Transverse colon (tissue), 4 donors: ENCODE measurements at places on chromosomes 7 and 10.

GRCh38 chr7:31410265-31410664 is 69.7 kb upstream of the NEUROD6 start:
- DNase-seq = no peak

DNA sequence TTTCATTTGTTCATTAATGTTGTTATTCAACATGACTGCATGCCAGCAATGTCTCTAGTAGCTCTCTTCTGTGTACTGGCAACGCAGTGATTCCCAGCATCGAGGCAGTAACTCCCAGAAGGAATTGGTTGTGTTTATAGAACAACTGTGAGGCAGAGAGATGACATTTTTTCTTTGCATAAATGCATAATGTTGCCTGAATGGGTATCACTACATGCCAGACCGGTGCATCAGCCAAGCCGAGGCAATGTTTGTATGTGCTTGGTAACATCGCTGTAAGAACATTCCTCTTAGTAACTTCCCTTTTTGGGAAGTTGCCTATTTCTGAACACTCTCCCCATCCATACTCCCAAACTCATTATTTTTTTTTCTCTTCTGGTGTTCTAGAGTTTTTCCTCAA is 182.9 kb downstream of the HTR7 start:
- peak; percentile 8 for DNase-seq

DNA sequence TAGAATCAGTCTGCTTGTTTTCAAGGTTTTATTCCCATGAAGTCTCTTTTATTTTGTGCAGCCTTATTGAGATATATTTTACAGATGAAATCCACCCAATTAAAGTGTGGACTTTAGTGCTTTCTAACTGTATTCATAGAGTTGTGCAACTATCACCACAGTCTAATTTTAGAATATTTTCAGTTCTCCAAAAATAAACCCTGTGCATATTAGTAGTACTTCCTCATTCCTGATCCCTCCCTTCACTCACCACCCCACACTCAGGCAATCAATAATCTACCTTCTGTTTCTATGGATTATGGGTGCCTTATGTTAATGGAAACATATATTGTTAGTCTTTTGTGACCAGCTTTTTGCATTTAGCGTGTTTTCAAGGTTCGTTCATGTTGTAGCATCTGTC is 185.7 kb upstream of the TMEM72 start:
- DNase-seq = no peak

DNA sequence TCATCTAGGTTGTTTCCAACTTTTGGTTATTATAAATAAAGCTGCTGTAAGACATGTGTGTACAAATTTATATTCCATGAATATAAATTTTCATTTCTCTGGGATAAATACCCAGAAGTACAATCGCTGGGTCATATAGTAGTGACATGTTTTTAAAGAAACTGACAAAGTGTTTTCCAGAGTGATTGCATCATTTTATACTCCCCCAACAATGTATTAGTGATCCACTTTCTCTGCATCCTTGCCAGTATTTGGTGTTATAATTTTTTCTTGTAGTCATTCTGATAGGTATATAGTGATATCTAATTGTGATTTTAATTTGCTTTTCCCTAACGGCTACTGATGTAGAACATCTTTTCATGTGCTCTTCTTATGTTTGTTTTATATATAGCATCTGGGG is 27.0 kb upstream of the ARHGAP21 start:
- DNase-seq = no peak

- DNase-seq = no peak
Observed at GRCh38 chr10:33732161-33732680, 397.8 kb upstream of the NRP1 start.

DNA sequence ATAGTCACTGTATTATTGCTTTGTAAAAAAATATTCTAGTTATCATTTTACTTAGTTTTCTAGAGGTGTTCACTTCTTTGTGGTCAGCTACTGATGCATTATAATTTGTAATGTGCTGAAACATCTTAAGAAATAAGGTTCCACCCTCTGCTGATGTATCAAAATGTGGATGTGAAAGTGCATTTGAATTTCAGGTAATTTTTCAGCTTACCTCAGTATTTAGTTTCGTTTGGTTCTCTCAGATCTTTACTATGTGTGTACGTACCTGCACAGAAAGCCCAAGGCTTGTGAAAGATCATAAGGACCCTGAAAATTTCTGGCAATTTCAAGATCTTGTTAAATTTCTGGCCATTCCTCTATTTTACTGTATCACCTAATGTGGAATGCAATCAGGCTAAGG is 542.3 kb upstream of the TPK1 start:
- no peak for DNase-seq

- DNase-seq = no peak
Observed at GRCh38 chr7:92576296-92576695, 13.9 kb downstream of the FAM133B start.

GRCh38 chr7:63023182-63023787 is 975.4 kb upstream of the ZNF722 start:
- no peak for DNase-seq

- DNase-seq = no peak
Observed at GRCh38 chr7:37372750-37373149, 75.9 kb downstream of the ELMO1 start.

DNA sequence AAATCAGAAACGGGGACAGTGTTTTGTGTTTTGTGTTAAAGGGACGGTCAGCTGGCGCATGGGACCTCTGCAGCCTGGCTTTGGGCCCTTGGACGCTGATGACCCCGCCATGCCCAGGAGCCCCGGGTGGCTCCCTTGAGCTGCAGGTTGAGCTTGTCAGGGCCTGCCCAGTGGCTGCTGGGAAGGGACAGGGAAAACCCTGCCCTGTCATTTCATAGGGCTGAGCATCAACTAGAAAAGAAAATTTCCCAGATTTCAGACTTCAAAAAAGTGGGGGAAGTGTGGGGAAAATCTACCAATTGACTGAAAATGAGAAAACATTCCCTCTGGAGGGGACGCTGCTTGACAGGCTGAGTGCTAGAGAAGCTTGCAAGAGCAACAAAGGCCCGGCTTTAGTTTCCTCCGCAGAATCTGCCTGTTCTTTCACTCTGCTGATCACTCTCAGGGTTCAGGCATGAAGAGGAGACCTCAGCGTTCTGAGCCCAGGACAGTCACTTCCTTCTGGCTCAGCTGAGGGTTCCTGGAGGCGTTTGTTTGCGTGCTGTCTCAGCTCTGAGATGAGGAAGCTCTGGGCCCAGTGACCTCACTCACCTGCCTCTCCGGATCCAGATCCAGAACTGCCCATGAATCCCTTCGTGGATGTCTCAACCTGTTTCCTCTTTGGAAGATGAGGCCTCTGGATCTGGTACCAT is 18.6 kb upstream of the DNAJB6 start:
- DNase-seq = peak; percentile 39

GRCh38 chr10:22043327-22043633 is 39.8 kb upstream of the DNAJC1 start:
- no peak for DNase-seq

DNA sequence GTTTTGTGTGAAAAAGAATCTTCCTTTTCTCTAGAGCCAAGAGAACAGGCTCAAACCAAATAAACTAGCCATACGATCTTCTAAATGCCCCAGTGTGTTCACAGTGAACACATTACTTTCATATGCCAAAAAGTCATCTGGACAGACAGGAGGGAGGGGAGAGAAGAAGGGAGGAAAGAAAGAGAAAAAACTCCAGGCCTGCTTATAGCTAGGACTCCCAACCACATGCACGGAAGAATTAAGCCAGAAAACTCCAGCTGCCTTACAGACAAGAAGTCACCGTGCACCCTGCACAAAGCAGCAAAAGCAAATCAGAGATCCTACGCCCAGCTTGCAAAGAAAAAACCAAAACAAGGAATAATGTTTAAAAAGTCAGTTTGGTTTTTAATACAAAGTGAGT is 34.3 kb downstream of the SNX8 start:
- no peak for DNase-seq

GRCh38 chr7:155759740-155760430 is 52.4 kb downstream of the SHH start:
- peak; percentile 54 for DNase-seq

DNA sequence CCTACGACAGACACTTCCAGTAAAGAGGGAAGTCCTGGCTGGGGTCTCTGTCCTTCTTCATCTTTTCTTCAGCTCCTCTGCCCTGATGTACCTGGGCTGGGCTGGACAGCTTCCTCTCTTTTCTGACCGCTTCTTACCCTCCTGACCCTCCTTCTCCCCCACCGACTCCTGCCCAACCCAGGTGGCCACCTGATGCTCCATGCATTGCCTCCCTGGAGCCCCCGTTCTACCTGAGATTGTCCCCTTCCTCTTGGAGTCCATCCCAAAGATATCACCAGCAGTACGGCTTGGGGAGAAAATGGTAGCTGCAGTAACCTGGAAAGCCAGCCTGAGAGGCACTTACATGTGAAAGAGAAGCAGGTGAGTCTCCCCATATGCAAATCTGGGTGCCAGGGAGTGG is 566.3 kb downstream of the TCERG1L start:
- no peak for DNase-seq
